ENCODE measurements at places on chromosomes 3 and 15.

GRCh38 chr15:81851757-81852156, 194.1 kb downstream of the MEX3B start:
- H3K27ac ChIP-seq, result no peak overlapping the region
- H3K27me3 ChIP-seq, result no peaks in the 10 kb centered on the region
- no peak for DNase-seq
- peaks cover 11% of the 10 kb centered on the region for H3K4me1 ChIP-seq
- H3K4me3 ChIP-seq, result no peak overlapping the region
- peaks cover 3% of the 10 kb centered on the region for H3K36me3 ChIP-seq

DNA sequence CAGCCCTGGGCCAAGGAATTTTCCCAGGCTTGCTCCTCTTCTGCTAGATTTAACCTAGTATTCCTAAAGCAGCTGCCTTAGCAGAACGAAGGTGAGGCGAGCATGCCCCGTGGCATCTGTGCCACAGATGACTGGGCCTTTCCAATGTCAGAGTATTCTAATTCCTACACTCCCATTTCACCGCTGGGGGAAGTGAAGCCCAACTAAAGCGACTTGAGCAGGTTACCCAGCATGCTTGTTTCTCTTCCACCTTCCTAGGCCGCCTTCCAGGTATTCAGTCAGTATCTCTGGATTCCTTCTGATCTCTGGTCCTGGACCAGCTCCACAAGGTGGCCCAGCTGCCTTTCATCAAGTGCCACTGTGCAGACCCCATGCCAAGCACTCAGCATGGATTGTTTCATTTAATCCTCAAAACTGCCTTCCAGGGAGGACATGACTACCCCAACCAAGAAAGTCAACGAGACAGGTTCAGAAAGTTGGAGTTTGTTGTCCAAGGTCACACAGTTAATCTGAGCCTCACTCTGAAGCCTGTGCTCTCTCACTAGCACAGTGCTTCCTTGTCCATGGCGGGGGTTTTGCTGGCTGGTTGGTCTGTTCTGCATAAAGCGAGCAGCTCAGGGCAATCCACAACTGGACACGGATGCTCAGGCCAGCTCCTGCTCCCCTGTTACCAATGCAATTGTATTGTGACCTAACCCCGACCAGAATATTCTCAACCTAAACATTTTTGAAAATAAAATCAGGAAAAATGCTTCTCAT, 15.1 kb downstream of the MYO5C start:
- H3K27me3 ChIP-seq, result no peaks in the 10 kb centered on the region
- H3K4me1 ChIP-seq, result no peaks in the 10 kb centered on the region
- peaks cover 3% of the 10 kb centered on the region for H3K36me3 ChIP-seq
- no peak for DNase-seq
- no peak overlapping the region for H3K4me3 ChIP-seq

- H3K36me3 ChIP-seq, result peaks cover 9% of the 10 kb centered on the region
- DNase-seq, result no peak
- no peak overlapping the region for H3K27ac ChIP-seq
- H3K27me3 ChIP-seq, result peaks cover 32% of the 10 kb centered on the region
- peaks cover 26% of the 10 kb centered on the region for H3K4me1 ChIP-seq
- peak overlapping the region; percentile 69 for H3K4me3 ChIP-seq
Measured at GRCh38 chr3:50275141-50275995, 3.5 kb upstream of the LSMEM2 start.

- H3K4me3 ChIP-seq, result no peak overlapping the region
- no peaks in the 10 kb centered on the region for H3K36me3 ChIP-seq
- H3K27ac ChIP-seq, result no peak overlapping the region
- DNase-seq, result no peak
Measured at GRCh38 chr15:39887832-39888231, 32.2 kb downstream of the GPR176 start.

GRCh38 chr3:4629095-4630007, 136.2 kb downstream of the ITPR1 start:
- peaks cover 7% of the 10 kb centered on the region for H3K4me1 ChIP-seq
- H3K27me3 ChIP-seq, result no peaks in the 10 kb centered on the region
- no peak overlapping the region for H3K4me3 ChIP-seq

- no peak for DNase-seq
- no peak overlapping the region for H3K4me3 ChIP-seq
- no peak overlapping the region for H3K27ac ChIP-seq
- H3K4me1 ChIP-seq, result no peaks in the 10 kb centered on the region
- no peaks in the 10 kb centered on the region for H3K36me3 ChIP-seq
Measured at GRCh38 chr3:190677001-190677400, 163.1 kb downstream of the IL1RAP start.

DNA sequence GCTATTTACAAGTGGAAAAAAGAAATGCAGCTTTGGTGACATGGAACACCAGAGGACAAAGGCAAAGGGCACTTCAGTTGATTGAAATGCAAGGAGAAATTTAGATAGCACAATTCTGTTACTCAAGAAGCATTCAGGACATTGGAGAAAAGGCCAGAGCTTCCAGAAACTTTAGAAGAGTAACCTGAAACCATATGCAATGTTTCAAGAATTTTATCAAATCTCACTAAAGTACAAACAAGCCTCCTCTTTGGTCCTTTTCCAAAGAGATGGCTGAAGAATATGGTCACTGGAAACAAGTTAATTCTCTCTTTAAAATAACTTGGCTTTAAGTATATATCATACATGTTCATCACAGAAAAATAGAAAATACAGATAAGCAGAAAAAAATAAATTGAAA, 14.6 kb upstream of the LMOD3 start:
- no peak for DNase-seq
- H3K4me3 ChIP-seq, result no peak overlapping the region
- H3K27me3 ChIP-seq, result no peaks in the 10 kb centered on the region
- H3K27ac ChIP-seq, result no peak overlapping the region
- H3K36me3 ChIP-seq, result no peaks in the 10 kb centered on the region

- no peaks in the 10 kb centered on the region for H3K4me1 ChIP-seq
- H3K4me3 ChIP-seq, result no peak overlapping the region
- H3K27ac ChIP-seq, result no peak overlapping the region
- peak; percentile 39 for DNase-seq
- H3K36me3 ChIP-seq, result no peaks in the 10 kb centered on the region
Measured at GRCh38 chr3:139251529-139251928, 92.3 kb upstream of the MRPS22 start.

- peak overlapping the region; percentile 21 for H3K27ac ChIP-seq
- DNase-seq, result no peak
- peaks cover 43% of the 10 kb centered on the region for H3K36me3 ChIP-seq
- peak overlapping the region; percentile 37 for H3K4me3 ChIP-seq
- H3K4me1 ChIP-seq, result peaks cover 53% of the 10 kb centered on the region
Measured at GRCh38 chr3:150421799-150422548, 13.9 kb downstream of the TSC22D2 start.

DNA sequence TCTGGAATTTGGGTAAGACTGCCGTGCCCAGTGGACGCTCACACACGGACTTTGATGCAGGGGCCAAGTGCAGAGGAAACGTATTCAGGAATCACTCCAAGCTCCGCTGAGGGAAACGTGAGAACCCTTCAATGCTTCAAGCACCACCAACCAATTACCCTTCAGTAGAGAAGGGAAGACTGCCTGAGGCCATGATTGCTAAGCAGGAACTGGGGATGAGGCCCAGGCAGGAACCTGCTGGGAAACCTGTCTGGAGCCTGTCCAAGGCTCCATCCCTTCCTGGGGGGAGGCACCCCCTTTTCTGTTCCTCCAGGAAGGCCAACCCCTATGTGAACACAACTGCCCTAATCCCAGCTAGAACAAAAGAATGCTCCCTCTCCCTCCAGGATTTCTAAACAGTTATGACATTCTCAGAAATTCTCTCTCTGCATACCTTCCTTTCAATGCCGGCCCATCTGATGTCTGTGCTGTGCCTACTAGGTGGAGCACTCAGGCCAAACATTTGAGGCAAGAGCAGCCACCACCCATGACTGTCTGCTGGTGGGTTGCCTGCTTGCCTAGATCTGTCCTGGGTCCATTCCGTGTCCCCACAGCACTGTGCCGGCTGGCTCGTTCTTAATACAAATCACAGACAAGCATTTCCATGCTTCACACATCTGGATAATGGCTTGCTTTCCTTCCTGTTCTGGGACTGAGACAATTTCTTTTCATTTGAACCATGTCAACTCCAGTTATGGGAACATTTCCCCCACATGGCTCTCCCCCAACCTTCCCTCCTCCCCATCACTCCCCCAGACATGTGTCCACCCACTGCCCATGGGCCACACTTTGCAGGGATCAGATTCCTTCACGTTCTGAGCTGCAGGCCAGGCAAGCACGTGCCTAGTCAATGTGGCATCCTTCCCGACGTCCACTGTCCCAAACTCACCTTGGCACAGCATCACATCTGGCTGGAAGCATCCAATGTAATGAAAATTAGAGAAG, 149.4 kb downstream of the ADAMTS17 start:
- no peak overlapping the region for H3K4me3 ChIP-seq
- H3K36me3 ChIP-seq, result no peaks in the 10 kb centered on the region
- DNase-seq, result no peak
- H3K4me1 ChIP-seq, result peaks cover 27% of the 10 kb centered on the region
- peak overlapping the region; percentile 11 for H3K27ac ChIP-seq

DNA sequence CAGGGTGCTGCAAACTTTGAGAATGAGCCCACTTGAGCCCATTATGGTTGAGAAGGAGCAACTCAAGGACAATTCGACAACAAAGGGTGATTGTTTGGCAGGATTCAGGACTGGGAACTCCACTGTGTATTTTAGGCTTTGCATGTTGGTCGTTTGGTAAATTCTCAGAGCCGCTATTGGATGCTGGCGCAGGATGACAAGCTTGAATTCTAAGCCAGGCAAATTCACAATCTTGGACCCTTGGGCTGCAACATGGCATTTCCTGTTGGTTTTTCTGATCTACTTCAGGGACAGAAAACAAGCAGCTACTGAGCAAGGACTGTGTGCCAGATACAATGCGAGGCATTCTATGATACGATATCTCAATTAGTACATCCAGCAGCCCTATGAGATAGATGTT, 82.8 kb downstream of the RYR3 start:
- peaks cover 9% of the 10 kb centered on the region for H3K27me3 ChIP-seq
- peaks cover 4% of the 10 kb centered on the region for H3K4me1 ChIP-seq
- no peak overlapping the region for H3K27ac ChIP-seq
- H3K4me3 ChIP-seq, result no peak overlapping the region

DNA sequence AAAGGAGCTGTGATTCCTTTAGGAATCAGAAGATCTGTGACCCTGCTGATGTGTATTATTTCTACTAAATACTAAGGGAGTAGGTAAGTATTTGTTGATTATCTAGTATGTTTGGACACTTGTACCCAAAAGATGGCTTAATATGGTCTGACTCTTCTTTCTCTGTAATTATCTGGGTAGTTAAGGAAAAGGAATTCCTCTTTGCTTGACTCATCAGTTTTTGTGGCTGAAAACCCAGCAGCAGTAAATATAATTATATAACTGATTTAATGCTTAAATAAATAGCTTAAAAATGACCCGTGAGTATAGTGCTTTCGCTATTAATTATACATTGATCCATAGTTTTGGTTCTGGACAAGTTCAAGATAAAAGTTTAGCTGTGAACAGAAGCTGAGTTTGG, 155.8 kb downstream of the LRTM1 start:
- no peak overlapping the region for H3K27ac ChIP-seq
- no peak for DNase-seq
- peaks cover 17% of the 10 kb centered on the region for H3K4me1 ChIP-seq
- H3K36me3 ChIP-seq, result no peaks in the 10 kb centered on the region
- H3K4me3 ChIP-seq, result no peak overlapping the region

DNA sequence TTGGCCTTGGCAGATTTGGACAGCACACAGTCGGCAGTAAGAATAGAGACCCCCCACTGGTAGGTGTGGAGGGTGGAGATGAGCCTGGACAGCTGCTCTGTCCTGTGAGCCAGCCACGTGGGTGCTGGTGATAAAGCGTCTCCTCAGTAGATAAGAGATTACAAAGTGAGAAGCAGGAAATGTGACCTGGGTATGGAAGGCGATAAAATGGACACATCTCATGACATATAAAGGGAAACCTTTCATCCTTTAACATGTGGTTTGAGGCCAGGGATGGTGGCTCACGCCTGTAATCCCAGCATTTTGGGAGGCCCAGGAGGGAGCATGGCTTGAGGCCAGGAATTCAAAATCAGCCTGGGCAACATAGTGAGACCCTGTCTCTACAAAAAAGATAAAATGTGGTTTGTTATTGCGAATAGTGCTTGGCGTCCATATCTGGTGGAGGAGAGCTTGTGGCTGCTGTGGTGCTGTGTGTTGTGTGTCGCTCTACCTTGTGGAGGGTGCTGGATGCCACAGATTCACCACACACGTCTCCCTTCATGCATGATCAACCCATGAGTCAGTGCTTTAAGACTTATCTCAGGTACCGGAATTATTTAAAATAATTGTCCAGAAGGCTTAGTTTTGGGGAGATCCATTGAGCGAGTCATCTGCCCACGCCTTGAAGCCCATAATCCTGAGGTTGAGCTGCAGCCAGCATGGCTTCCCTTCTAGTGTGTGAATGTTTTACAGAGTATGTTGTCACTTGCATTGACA, 157.0 kb downstream of the GABRG3 start:
- no peak for DNase-seq
- no peaks in the 10 kb centered on the region for H3K27me3 ChIP-seq
- no peaks in the 10 kb centered on the region for H3K36me3 ChIP-seq
- H3K27ac ChIP-seq, result no peak overlapping the region
- H3K4me3 ChIP-seq, result no peak overlapping the region

GRCh38 chr3:119639494-119640350, 20.7 kb downstream of the POPDC2 start:
- H3K27ac ChIP-seq, result peak overlapping the region; percentile 90
- H3K4me3 ChIP-seq, result no peak overlapping the region
- H3K27me3 ChIP-seq, result no peaks in the 10 kb centered on the region
- peaks cover 4% of the 10 kb centered on the region for H3K36me3 ChIP-seq

GRCh38 chr3:6717026-6717943, 143.6 kb upstream of the GRM7 start:
- H3K4me3 ChIP-seq, result no peak overlapping the region
- no peaks in the 10 kb centered on the region for H3K36me3 ChIP-seq
- no peak overlapping the region for H3K27ac ChIP-seq
- no peaks in the 10 kb centered on the region for H3K4me1 ChIP-seq

GRCh38 chr3:148723631-148724030, 25.9 kb downstream of the AGTR1 start:
- no peak overlapping the region for H3K27ac ChIP-seq
- H3K4me1 ChIP-seq, result peaks cover 6% of the 10 kb centered on the region
- DNase-seq, result no peak
- H3K36me3 ChIP-seq, result no peaks in the 10 kb centered on the region

DNA sequence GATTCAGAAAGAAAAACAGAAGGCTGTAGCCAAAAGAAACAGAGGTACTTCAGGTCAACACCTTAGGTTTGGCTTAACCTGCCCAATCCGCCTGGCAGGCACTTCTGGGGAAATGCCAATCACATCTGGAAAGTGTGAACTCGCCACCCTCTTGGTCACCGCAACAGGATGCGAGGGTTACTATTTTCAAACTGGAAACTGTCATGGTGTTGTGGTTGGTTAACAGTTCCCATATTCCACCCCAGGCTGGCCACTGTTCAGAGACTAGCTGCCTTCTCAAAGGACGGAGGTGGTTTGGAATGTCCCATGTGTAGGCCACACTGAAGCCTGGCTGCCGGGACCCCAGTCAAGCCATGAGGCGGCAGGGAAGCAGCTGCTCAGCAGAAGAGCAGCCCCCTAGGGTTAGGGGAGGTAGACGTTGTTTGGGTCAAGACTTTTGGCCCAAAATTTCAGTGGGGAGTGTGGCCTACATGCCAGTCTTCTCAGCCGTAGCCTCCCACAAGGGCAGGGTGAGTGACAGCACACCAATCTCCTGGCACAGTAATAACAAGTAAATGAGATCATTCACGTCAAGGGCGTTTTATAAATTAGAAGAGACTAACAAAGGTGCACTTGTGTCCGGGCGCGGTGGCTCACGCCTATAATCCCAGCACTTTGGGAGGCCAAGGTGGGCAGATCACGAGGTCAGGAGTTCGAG, 54.6 kb downstream of the UMPS start:
- H3K27me3 ChIP-seq, result no peaks in the 10 kb centered on the region
- no peak for DNase-seq
- H3K36me3 ChIP-seq, result no peaks in the 10 kb centered on the region
- H3K27ac ChIP-seq, result no peak overlapping the region
- H3K4me1 ChIP-seq, result peaks cover 22% of the 10 kb centered on the region
- H3K4me3 ChIP-seq, result no peak overlapping the region
